ENCODE measurements at places on chromosomes 2 and 18.

GRCh38 chr2:38718601-38719000 lies 32.6 kb downstream of the SRSF7 start:
- DNase-seq = no peak

- no peak for DNase-seq
Measured at GRCh38 chr2:60958800-60959199, 58.7 kb upstream of the PEX13 start.

- no peak for DNase-seq
Measured at GRCh38 chr2:232633413-232634205, at the start of gene EFHD1. Gene EFHD1 (plus strand): TSS chr2:232633604. CDS start chr2:232633705, 101 bp downstream.

DNA sequence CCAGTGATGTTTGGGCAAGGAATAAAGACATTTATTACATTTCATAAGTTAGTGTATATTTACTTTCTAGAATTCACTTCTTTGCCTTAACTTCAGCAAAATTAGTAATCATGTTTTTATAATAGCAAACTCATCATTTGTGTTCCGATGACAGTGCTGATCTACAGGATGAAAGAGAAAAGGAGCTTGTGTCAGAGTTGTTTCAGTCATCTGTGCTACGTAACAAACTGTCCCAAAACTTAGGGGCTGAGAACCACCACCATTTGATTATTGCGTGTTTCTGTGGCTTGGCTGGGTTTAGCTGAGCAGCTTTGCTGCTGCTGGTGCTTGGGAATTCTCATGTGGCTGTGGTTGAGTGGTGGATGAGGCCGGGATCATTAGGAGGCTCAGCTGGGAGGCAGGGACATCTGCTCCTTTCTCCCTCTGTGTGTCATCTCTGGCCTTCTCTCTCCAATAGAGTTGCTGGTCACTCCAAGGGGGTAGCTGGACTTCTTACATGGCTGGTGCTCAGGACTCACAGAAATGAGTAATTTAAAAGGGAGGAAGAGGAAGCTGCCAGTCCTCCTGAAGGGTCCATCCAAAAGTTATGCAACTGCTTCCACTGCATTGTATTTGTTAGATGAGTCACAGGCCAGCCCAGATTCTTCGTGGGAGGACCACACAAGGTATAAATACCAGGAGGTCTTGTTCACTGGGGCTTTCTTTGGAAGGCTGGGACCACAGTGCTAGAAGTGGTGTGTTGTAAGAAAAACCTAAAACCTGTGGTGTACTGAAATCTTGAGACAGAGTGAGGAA lies 43.4 kb upstream of the HAAO start:
- peak; percentile 18 for DNase-seq

GRCh38 chr18:12968115-12968514 lies 20.3 kb downstream of the SEH1L start:
- no peak for DNase-seq

- DNase-seq = no peak
Measured at GRCh38 chr18:73040247-73040646, 172.5 kb upstream of the NETO1 start.

GRCh38 chr2:46997329-46997728 lies 81.7 kb upstream of the MCFD2 start:
- DNase-seq = no peak

GRCh38 chr2:149170156-149170555 lies 131.7 kb downstream of the LYPD6B start:
- no peak for DNase-seq

GRCh38 chr2:153606623-153607022 lies 128.1 kb upstream of the RPRM start:
- no peak for DNase-seq

DNA sequence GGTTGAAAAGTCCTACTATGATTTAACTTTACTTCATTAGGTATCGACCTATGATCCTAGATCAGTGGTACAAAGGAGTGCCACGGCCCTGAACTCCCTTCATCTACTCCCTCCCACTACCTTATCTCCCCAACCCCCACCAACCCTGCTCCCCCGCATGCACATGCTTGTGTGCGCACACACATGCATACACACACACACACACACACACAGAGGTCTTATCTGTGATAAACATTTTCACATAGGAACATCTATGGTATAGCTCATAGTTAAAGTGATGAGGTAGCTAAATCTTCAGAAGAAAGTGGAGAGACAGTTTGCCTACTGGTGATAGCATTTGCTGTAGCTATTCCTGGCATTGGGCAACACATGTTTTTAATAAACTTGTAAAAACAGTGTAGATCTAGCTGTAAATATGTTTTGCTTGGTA lies 471.3 kb downstream of the ZEB2 start:
- no peak for DNase-seq

DNA sequence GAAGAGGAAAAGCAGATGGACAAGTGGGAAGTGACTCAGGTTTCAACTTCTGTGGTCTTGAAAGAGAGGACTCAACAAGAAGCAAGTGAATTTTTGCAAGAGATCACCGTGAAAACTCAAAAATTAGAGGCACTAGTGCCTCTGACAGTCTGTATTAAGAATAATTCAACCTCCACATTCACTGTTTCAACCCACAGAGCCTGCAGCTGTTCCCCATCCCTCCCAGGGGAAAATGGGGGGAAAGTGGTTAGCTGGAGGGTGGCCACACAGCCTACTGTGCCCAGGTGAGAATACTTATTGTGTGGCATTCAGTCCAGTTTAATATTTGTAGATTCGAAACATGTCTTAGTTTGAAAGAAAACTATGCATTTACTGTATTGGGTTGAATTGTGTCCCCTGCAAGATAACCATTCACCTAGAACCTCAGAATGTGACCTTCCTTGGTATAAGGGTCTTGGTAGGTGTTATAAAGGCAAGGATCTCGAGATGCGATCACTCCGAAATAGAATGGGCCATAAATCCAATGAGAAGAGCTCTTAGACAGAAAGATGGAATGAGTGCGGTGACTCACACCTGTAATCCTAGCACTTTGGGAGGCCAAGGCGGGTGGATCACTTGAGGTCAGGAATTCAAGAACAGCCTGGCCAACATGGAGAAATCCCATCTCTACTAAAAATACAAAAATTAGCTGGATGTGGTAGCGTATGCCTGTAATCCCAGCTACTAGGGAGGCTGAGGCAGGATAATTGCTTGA lies 94.3 kb downstream of the IRS1 start:
- DNase-seq = no peak

DNA sequence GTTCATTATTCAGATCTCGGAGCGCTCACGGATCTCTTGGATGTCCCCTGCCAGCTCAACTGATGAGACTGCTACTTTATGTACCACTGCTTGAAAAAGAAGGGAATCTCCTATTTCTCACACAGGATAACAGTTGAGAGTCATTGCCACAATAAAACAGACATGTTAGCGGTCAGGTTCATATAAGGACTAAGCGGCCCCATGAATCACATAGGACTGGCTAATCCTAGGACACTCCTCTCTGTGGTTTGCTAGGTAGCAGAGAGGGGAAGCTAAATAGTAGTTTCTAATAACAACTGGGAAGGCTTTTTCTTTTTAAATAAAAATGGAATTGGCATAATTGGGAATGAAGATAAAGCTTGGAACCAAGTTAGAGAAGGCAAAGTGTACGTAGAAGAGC lies 15.9 kb upstream of the TGFA start:
- DNase-seq = no peak

DNA sequence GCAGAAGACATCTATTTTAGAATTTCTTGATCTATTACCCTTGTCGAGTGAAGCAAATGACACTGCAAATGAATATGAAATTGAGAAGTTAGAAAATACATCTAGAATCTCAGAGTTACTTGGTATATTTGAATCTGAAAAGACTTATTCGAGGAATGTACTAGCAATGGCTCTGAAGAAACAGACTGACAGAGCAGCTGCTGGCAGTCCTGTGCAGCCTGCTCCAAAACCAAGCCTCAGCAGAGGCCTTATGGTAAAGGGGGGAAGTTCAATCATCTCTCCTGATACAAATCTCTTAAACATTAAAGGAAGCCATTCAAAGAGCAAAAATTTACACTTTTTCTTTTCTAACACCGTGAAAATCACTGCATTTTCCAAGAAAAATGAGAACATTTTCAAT lies 370.4 kb downstream of the XIRP2 start:
- no peak for DNase-seq

GRCh38 chr2:230714136-230714480 lies 1.5 kb downstream of the CAB39 start:
- DNase-seq = peak; percentile 70

DNA sequence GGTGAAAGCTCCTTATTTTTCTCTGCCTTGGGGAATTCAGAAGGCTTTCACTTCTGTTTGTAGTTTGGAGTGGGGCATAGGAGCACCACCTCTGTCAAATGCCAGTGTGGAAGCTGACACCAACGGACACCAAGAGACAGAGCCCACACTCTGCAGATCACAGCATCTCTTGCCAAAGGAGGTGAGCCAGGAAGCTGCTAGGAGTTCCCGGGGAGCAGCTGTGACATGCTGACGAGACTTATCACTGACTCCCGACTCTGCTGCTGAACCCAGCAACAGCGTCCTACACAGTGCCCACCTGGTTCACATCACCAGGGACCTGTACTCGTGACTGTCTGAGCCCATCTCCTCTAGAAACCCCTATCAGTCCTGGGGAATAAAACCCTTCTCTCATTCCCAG lies 8.1 kb downstream of the TEX51 start:
- no peak for DNase-seq

- DNase-seq = no peak
Measured at GRCh38 chr2:186442885-186443284, 43.2 kb upstream of the ZC3H15 start.

DNA sequence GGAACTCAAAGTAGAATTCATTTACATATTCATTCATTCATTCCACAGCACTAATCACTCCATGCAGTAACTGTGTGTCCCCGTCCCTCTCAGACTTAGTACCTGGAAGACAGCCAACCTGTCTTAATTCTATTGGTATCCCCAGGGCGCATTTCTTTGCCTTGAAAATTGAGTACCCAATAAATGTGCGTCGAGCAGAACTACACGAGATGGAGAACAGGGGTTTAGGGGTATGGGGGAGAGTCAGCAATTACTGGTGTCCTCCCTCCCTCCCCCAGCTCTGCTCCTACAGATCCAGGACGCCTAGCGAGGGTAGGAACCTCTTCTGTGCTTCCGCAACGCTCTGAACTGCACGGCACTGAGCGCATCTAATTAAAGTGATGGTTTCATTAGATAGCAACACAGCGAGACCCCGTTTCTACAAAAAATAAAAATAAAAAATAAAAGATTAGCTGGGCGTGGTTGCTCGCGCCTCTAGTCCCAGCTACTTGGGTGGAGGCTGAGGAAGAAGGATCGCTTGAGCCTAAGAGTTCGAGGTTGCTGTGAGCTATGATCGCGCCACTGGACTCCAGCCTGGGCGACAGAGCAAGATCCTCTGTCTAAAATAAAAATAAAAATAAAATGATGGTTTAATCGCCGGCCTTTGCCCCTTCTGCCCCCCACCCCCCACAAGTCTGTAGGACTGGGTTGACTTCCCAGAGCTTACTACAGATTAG lies 614 bp upstream of the FKBP1B start:
- no peak for DNase-seq

GRCh38 chr2:21599417-21599816 lies 475.6 kb downstream of the TDRD15 start:
- DNase-seq = no peak

DNA sequence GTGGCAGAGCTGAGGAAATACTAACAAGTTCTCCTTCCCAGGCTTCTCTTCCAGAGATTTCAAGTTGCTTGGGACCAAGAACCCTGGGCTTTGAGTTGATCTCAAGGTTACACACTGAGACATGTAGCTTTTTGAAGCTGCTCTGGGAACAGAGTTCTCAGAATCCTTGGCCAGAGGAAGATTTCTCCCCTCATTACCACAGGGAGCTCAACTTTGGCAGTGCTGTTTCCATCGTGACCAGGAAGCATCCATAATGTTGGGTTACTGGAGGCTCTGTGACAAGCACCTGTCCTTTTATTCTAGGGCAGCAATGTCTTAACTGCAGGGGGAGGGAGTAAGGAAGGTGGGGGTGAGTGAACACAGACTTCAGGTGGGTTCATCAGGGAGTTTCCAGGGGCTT lies 41.5 kb upstream of the CHRNA1 start:
- DNase-seq = no peak

- DNase-seq = no peak
Measured at GRCh38 chr2:128573531-128573930, 254.9 kb upstream of the HS6ST1 start.

- no peak for DNase-seq
Measured at GRCh38 chr2:174632841-174633622, 35.4 kb upstream of the WIPF1 start.

DNA sequence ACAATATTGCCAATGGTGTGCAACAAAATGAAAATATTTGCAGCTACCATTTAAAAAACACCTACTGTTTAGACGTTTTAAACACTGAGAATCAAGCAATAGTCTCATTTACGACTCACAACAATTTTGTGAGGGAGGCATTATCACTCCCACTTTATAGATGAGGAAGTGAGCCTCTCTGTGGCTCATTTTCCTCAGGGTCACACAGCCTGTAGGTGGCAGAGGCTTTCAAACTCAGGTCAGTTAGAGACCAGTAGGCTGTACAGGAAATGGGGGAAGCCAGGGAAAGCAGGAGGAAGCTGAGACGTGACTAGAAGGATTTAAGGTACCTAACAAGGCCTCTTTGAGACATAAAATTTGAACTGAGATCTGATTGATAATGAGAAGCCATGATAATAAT lies 95.0 kb upstream of the ZNF521 start:
- DNase-seq = no peak

GRCh38 chr2:154198866-154199265 lies 327.1 kb downstream of the GALNT13 start:
- no peak for DNase-seq

GRCh38 chr2:77566582-77566981 lies 44.4 kb upstream of the LRRTM4 start:
- DNase-seq = peak; percentile 49

DNA sequence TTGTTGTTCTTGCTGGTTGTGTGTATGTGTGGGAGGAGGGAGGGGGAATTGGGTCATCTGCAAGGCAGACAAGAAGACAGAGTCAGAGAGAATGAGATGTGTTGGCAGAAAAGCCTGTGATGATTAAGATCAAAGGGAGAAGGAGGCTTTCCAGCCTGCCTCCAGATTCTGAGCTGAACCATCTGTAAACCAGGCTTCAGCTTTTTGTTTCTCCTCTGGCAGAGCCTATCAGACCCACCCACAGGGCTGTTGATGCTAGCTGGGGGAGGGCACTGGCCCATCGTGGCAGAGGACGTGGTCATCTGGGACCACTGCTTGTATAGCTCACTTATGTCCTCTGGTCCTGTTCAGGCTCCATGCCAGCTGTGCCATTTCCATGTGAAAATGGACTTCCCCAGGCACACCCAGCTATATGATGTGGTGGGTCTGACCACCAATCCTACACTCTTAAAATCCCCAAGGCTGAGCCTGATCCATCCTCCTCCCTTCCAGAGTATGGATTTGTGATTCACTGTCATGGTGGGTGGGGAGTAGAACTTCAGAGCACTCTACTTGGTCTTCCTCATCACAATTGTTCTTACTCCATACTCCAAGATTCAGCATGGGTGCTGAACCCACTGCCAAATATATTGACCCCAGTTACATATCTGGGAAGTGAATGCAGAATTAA lies 27.8 kb upstream of the COL6A3 start:
- DNase-seq = no peak

DNA sequence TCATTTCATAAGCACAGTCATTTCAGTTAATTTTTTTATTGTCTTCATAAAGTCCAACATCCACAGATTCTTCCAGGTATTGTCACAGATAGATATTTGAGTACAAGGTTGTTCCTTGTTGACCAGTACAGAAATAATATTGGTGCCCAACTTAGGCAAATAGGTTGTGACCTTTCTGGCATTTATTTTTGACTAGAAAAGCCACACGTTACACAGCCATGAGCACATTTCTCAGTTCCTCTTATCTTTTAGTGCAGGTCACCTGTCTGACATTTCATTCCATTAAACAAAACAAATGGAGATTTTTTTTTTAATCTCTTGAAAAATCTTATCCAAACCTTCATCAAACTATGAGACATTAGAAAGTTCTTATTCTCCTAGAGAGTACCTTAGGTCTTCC lies 428.8 kb downstream of the ZNF521 start:
- no peak for DNase-seq
